Calu3 (cell line): ENCODE measurements at places on chromosomes 7 and 10.

DNA sequence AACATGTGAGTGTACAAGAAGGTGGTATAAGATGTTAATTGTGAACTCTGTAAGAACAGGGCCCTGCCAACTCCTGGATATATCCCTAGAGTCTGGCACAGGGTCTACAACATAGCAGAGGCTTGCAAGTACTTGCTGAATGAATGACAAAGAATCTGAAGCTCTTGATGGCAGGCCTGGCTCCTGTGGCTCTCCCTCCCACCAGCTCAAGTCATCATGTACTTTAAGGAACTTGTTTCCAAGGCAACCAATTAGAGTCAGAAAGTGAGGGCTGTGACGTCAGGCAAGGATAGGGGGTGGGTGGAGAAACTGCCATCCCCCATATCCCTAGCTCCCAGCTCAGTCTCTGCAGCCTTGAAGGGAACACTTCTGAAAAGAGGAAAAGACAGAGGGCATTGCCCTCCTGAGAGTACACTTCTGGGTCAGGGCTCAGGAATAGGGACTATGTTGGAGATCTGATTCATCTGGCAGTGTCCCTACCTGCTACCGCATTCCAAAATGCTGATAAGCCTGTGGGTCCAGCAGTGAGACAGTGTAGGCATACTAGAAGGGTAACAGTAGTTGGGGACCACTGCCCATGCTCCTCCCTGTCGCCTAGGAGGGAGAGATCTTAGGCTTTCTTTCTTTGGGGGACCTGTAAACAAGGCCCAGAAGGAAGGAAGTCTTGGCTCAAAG lies 34.6 kb upstream of the BTRC start:
- no peak for DNase-seq

- DNase-seq = no peak
Observed at GRCh38 chr7:89042940-89043339, 247.4 kb upstream of the TEX47 start.

GRCh38 chr10:110803830-110804338 lies 67.8 kb upstream of the PDCD4 start:
- DNase-seq = peak; percentile 40

DNA sequence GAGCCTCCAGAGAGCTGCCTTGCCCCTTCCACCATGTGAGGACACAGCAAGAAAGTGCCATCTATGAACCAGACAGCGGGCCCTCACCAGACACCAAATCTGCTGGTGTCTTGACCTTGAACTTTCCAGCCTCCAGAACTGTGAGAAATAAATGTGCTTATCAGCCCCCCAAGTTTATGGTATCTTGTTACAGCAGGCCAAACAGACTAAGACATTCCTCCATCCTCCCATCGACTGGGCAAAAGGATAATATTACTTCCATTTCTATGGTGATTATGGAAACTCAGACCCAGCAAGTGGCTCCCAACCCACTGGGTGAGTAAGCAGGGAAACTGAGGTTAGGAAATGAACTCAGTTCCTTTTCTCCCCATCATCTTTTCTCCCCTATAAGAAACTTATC lies 288.4 kb downstream of the KCNMA1 start:
- no peak for DNase-seq

- no peak for DNase-seq
Observed at GRCh38 chr7:74164985-74165456, 9.1 kb upstream of the EIF4H start.

- no peak for DNase-seq
Observed at GRCh38 chr10:42953684-42954674, 122.9 kb upstream of the RET start.

DNA sequence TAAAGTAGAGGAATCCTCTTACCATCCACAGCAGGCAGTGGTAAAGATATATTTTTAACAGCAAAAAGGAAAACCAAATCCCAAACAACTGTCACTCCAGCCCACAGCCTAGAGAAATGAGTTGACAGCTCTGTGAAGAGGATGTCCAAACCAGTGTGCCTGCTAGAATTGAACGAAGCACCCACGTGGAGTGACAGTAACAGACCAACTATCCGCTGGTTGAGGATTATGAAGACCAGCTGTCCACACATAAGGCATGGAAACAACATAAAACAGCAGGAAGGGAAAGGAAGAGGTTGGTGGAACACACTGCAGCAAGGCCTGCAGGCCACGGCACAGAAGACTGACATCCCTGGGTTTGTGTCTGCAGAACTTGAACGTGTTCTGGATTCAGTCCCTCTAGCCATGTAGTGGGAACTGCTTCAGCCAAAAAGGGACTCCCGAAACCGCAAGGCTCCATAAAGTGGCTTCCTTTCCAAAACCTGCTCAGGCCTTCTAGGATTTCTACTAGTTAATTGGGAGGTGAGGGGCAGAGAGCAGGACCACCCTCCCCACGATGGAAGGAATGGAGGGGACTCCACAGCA lies 324.4 kb downstream of the BICC1 start:
- no peak for DNase-seq

DNA sequence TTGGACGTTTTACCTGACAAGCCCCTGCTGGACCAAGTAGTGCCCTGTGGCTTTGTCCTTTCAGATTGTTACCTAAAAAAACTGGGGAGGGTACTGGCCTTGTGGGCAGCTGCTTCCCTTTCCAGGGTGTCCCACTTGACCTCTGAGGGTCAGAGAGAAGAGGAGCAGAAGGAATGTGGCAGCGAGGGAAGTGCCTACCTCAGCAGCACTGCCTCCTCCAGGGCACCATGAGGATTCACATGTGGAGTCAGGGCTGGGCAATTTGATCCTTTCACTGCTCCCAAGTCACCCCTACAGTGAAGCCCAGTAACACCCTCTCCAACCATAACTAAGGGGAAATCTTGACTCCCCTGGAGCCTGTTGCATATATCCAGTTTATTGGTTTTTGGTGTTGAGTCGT lies 64.6 kb downstream of the ITGB1 start:
- no peak for DNase-seq
